ENCODE measurements at places on chromosomes 11 and 22.
A peak's percentile ranks its signal among the peaks of the same experiment; 100 is the strongest.

DNA sequence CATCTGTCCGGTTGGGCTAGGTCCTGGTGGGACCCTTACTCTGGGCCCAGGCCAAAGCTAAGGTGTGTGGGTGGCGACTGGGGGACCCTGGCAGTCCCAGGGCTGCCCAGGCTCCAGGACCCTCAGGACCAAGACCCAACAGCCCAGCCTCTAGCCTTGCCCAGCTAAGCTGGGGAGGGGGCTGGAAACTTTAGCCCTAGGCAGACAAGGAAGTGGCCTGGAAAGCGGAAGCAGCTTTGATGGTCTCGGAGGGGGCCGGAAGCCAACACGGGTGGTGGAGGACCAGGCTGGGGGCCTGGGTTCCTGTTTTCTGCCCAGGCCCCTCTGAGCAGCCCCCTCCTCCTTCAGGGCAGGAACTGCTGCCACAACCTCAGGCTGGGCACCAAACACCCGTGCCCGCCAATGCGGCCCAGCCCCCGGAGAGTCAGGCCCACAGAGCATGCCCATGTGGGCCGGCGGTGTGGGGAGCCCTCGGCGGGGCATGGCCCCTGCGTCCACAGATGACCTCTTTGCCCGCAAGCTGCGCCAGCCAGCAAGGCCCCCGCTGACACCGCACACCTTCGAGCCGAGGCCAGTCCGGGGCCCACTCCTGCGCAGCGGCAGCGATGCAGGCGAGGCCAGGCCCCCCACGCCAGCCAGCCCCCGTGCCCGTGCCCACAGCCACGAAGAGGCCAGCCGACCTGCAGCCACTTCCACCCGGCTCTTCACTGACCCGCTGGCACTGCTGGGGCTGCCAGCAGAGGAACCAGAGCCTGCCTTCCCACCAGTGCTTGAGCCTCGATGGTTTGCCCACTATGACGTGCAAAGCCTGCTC, 2.8 kb downstream of the SIPA1 start:
- no peak for DNase-seq

- DNase-seq = peak; percentile 21
Measured at GRCh38 chr11:2151500-2152257, 9.3 kb downstream of the INS start.

DNA sequence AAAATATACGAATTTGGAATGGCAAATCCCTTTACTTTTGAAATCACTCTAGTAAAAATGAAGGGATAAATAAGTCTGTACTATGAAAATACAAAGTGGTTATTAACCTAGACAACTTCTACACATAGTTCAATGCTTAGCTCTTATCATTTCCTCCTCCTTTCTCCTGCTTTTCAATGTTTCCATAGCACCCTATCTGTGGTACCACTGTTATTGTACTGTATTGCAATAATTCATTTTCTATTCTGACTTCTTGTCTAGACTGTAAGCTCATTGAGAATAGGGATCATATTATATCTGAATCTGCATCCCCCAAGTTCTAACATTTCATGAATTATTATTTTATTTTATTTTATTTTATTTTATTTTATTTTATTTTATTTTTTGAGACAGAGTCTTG, 251.4 kb downstream of the TTC28 start:
- DNase-seq = no peak

GRCh38 chr22:48320048-48320682, 1507.5 kb downstream of the BRD1 start:
- no peak for DNase-seq

DNA sequence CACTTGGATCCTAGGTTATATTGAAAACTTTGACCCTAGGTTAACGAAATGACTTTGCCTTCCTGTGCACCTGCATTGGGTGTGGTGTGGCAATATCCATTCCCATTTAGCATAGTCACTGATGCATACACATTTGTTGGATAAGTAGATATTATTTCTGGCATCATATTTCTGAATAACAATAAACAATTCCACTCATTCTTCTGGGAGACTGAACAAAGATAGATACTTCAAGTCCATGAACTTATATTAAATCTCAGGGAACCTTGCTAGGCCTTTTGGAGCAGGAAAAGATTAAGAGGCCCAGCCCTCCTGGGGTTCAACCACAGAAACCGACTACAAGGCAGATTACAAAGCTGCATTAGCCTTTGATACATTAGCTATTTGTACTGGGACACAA, 118.9 kb downstream of the MSANTD4 start:
- no peak for DNase-seq

- DNase-seq = no peak
Measured at GRCh38 chr22:39773976-39774539, 119.5 kb downstream of the ENTHD1 start.

DNA sequence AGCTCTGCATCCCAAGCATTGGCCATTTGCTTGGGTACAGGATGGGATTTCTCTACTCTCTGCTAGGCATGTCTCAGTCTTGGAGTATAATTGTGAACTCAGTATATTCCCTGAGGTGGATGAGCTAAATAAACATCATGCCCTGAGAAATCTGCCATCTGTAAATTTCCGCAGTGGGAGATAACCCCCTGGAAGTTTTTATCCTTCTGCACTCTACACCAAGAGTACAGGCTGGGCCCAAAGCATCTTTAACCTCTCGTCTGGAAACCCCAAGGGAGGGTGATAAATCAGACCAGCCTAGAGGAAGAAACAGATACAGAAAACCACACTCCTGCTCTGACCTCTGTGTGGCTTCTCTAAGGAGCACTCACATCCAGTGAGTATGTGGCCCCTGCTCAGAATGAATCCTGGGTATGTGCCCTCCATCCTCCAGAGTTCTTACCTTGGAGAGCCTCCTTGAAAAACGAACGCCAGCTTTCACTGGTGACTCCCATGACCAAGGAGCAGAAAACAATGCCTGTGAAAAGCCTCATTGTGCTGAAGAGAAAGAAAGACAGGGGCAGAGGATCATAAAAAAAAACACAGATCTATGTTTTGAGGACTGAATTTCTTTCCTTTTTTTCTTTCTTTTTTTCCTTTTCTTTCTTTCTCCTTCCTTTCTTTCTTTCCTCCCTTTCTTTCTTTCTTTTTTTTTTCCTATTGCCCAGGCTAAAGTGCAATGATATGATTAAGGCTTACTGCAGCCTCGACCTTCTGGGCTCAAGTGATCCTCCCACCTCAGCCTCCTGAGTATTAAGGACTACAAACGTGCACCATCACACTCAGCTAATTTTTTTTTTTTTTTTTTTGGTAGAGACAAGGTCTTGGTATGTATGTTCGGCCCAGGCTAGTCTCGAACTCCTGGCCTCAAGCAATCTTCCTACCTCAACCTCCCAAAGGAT, 938 bp downstream of the SAA4 start:
- DNase-seq = no peak

DNA sequence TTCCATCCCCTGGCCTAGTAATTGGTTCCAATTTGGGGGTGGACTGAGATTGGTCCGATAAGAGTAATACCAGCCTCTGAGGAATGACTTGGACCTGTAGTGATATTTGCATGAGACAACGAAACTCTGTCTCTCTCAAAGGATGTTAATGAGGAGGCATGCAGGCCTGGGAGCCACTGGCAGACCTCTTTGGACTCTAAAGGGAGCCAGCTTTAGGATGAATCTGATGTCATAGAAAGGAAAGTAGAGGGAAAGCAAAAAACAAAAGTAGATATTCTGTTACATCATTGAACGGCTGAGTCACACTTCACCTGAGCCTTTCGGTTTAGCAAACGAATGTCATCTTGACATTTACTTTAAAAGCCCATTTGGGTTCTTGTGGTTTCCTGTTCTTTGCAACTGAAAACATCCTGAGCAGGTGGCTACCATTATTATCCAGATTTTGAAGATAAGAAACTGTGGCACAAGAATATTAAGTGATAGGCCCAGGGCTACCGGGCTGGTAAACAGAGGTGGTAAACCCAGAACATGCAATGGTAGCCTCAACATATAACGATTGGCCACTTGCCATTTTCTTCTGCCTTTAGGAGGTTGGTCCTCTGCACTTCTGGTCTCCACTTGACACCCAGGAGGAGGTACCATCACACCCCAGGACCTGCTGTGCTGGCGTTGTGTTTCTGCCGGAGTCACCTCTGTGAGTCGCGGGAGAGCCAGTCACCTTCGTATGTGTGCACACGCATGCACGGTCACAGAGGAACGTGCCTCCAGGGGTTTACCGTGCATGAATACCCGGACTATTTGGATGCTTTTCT, 42.7 kb downstream of the RTL6 start:
- peak; percentile 46 for DNase-seq

GRCh38 chr22:36199001-36199551, 2.5 kb downstream of the APOL4 start:
- DNase-seq = no peak

- DNase-seq = no peak
Measured at GRCh38 chr11:19323502-19323901, 82.8 kb upstream of the E2F8 start.

GRCh38 chr11:62925745-62926679, 4.8 kb upstream of the CHRM1 start:
- peak; percentile 6 for DNase-seq

- DNase-seq = no peak
Measured at GRCh38 chr11:116605543-116606459, 167.0 kb downstream of the BUD13 start.

DNA sequence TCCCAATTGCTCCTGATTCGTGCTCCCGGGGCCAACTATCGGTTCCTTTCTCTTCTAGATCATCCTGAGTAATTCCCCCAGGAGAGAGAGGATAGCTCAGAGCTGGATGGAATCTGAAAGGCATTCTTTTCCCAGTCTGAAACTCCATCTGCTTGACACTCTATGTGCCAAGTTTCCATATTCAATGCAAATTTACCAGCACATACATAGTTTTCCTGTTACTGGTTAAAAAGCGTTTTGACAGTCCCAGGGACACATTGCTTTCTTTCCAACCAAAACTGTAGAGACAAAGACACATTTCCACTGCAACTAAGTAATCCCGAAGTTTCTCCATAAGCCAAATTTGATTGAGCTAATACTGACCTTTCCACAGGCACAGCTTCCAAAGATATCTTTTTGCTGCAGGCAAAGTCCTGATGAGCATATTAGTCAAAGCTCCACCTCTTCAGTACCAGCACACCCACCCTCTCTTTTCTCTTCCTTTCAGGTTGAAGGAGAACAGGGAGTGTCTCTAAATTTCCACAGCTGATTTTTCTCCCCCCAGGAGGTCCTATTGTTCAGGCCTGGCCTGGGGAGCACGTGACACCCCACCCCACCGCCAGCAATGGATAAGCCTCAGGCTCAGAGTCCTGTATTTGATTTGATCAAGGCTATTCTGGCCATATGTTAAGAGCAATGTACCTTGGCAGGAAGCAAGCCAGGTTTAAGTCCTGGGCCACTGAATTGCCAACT, 9.7 kb upstream of the ANKK1 start:
- no peak for DNase-seq

- no peak for DNase-seq
Measured at GRCh38 chr11:35549787-35550186, 24.4 kb upstream of the PAMR1 start.

GRCh38 chr11:35620795-35621194, 2.5 kb downstream of the FJX1 start:
- no peak for DNase-seq

DNA sequence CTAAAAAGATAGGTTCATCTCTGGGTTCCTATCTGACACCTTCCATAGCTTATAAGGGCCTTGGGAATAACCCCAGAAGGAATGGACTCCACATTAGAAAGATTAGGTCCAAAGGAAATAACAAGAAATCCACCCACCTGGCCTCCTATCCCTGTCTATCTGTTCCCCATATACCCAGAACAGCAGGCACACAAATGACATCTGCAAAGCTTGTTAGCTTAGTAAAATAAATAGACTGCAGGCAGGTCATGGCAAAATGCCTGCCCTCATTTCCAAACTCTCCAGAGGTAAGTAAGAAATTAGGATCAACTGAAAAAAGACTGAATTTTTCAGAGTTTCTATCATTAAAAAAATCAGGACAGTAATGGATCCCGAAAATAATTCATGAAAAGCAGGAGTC, 489.5 kb downstream of the DLG2 start:
- no peak for DNase-seq

- no peak for DNase-seq
Measured at GRCh38 chr11:1967641-1968225, 20.6 kb downstream of the MRPL23 start.

GRCh38 chr11:130964058-130964792, 47.9 kb upstream of the SNX19 start:
- no peak for DNase-seq

DNA sequence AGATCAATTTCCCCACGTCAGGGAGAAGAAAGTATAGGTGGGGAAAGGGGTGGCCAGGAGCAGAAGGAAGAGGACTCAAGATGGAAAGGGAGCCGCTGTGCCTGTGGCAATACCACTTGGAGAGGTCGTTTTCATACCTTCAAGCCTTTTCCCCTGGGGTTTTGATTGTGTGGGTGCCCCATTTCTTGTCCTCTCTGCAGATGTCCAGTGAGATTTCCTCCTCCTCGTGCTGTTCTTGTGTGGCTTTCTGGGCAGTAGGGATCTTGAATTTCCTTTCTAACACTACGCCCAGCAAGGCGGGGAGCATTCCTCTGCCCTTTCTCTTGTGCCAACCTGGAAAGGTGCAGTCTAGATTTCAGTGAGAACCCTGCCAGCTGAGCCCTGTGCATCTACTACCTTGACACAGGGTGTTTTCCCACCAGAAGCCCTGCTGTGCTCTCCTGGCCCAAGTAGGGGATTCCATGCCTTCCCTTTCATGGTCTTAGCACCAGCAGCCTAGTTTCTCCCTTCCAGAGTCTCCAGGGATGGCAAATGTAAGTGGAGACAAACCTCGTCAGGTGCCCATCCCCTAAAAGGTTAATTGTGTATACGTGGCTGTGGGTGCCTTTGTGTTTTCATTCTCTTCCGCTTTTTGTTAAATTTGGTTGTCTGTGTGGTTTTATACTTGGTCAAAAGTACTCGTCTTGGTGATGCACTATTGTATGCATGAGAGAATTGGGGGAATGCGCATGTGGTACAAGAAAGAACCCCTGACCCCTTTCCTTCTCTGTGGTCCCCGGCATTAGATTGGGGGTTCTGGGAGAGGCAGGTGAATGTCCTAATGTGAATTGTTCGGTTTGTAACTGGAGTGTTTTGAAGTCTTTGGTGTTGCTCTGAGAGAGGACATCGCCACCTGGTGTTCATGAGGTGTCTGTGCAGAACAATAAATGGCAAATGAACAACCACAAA, 71.4 kb upstream of the MPEG1 start:
- DNase-seq = no peak

DNA sequence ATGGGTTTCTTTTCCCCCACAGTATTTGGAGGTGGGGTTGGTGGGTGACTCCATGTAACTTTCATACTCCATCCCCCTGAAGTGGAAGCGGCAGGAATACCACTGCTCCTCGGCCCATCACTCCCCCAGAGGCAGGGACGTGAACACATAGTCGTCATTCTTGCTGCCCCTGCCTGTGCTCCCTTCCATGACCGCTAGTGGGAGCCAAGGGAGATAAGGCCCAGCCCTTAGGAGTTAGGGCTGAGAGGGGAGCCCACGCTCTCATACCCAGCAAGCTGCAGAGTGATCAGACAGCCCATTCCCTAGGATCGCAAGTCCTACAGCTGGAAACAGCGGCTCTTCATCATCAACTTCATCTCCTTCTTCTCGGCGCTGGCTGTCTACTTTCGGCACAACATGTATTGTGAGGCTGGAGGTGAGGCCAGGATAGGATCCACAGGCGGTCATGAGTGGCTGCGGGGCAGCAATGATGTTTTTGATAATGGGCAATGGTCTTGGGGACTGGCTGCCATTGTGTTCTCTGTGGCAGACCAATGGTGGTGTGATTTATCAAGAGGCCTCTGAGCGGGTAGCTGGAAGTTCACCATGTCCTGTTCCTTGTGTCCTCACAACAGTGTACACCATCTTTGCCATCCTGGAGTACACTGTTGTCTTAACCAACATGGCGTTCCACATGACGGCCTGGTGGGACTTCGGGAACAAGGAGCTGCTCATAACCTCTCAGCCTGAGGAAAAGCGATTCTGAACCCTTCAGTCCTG, 15.9 kb downstream of the RHOG start:
- no peak for DNase-seq
